GM03348 (cell line): ENCODE measurements at places on chromosomes 1 and 21.

DNA sequence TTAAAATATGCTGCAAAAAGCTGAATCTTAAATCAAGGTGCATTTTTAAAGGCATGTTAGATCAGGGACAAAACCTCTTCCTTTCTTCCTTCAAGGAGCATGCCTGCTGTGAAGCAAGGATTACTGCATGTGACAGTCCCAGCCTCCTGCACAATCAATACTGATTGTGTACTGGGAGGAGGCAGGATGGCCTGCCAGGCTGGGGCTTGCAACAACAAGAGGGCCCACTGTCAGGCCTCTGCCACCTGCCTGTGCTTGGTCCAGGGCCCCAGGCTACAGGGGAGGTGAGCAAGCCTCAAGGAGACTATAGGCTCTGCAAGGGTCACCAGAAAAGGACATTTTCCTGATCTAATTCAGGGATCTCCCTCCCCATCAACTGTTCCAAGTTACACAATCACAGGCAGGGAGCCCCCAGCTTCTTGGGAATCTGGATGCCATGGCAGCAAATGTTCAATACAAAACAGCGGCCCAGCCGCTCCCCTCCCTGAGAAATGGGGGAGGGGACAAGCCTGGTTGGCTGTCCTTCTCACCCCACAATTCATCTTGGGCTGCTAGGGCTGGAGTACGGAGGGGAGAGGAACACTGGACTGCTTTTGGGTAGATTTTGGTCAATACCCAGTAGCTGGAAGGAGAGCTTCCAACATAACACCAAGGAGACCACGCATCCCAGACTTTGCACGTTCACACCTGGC lies 76.7 kb downstream of the SSBP3 start:
- no peak for DNase-seq

DNA sequence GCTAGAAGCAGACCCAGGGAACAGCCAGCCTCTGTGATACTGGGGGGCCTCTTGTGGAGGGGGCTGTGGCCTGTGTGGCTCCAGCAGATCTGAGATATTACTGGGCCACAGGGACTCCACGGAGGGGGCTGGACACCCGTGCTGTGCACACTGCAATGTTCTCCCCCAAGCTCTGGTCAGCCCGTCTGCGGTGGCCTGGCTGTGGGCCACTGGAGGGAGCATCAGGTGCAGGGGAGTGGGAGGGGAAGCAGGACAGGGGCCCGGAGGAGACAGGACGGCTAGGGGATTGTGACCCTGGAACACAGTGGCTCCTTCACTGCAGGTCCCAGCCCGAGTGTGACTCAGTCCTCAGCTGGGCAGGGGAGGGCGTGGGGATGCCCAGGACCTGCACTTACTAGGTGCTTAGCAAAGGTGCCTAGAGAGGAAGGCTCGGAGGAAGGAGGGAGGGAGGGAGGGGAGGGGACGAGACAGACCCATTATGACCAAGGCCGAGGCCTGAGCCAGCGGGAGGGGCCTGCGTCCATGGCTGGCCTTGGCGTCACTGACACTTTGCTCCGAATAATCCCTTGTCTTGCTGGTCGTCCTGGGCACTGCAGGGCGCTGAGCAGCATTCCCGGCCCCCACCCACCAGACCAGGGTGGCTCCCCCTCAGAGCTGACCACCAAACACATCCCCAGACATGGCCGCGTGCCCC lies 44.2 kb downstream of the PRDM16 start:
- DNase-seq = no peak

DNA sequence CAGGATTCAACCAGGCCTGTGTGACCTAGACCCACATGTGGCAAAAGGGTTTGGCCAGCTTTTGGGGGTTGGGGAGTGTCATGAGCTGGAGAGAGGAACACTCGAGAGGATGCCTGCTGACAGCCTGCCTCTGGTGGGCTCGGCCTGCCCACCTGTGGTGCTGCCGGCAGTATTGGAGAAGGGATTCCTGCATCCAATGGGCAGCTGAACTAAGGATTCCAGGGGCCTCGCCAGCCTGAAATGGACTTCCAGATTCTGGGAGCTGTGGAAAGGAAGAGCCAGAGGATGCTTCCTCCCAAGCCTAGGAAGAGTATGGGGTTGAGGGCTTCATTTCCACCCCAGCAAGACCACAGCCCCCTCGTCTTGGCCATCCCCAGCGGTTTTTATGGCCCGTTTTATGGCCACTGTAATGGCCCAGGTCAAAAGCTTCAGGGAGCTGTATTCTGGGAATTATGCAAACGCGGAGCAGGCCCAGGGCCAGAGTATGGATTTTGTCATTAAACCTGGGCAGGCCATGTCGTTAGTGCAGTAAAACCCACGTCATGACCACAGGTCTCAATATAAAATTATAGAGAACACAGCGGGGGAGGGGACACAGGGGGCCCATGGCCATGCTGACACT lies 63.6 kb downstream of the TMEM53 start:
- no peak for DNase-seq

- DNase-seq = no peak
Measured at GRCh38 chr1:61284248-61284854, 202.0 kb downstream of the NFIA start.

- peak; percentile 25 for DNase-seq
Measured at GRCh38 chr1:2179283-2180013, 15.1 kb downstream of the FAAP20 start.

- no peak for DNase-seq
Measured at GRCh38 chr1:53740621-53741105, 1.7 kb upstream of the GLIS1 start.

- DNase-seq = no peak
Measured at GRCh38 chr1:53321776-53322602, 5.9 kb downstream of the LRP8 start.

GRCh38 chr1:198529414-198529813 lies 11.1 kb downstream of the ATP6V1G3 start:
- DNase-seq = peak; percentile 41

GRCh38 chr1:226482975-226483700 lies 65.4 kb upstream of the STUM start:
- DNase-seq = no peak
